ENCODE measurements at places on chromosomes 16 and 17.
A peak's percentile ranks its signal among the peaks of the same experiment; 100 is the strongest.

DNA sequence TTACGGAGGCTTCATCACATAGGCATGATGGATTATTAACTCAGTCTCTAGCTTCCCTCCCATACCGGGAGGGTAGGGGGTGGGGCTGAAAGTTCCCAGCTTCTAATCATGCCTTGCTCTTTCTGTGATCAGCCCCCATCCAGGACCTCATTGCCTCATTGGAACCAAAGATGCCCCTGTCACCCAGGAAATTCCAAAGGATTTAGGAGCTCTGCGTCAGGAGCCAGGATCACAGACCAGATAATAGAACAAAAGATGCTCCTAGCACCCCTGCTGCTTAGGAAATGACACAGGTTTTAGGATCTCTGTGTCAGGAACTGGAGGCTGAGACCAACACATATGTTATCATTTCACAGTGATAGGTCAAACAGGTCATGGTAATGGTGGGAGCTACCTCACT, 9.7 kb downstream of the USB1 start:
- no peak for DNase-seq

- no peak for DNase-seq
Measured at GRCh38 chr17:30476726-30477082, 504 bp upstream of the GOSR1 start.

DNA sequence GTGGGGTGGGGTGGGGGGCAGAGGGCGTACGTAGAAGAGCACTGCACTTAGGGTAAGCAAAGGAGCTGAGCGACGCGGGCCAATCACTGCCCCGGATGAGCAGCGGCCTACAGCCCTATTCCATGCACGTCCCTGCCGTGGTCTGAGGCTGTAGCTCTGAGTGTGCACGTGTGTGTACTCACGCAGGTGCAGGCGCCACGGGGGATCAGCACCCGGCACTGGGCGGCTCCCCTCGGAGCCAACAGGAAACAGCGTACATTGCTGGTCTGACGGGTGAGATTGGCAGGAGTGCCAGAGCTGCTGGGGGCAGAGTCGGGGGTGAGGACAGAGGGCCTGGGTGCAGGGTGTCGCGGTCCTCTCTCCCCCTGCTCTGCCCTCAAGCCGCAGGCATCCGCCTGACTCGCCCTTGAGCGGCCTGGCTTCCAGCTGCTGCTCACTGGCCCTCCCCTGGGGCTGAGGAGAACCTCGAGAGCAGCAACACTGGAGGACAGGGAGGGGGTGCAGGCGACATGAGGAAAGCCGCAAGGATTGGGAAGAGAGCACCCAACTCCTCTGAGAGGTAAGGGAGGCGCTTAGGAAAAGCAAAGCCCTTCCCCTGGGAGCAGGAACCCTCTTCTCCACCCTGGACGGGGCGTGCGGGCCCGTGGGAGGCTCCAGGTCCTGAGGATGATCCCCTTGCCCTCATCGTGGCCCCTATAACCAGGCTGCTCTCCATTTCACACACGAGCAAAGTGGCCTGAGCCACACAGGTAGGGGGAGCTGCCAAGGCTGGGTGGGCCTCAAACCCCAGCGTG, 57.8 kb downstream of the ENGASE start:
- DNase-seq = no peak

GRCh38 chr16:6749698-6750097, 582.9 kb upstream of the RBFOX1 start:
- no peak for DNase-seq

- DNase-seq = no peak
Measured at GRCh38 chr16:88584676-88585075, 14.5 kb downstream of the ZC3H18 start.

DNA sequence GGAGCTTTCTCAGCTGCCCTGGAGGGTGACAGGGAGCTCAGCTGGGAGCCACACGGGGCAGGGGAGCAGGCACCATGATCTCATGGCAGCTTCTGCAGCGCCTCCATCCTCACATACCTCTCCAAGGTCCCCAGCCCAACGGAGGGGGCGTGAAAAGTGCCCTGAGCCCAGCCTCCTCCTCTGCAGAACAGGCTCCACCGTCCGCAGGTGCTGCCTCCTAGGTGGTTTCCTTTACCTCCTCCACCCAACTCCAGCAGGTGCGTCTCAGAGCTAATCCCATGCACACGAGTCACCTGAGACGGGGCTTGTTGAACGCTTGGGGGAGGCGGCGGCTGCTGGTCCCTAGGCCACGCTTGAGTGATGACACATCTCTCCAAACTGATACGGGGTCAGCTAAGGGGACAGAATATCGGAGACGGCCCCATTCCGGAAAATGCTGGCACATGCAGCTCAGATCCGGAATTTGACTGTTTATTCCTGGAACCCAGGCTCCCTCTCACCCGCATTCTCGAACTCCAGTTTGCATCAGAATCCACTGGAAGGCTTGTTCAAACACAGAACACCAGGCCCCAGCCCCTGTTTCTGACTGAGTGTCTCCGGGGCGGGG, 387 bp upstream of the SLC38A8 start:
- no peak for DNase-seq

- peak; percentile 52 for DNase-seq
Measured at GRCh38 chr16:56611281-56611833, 3.0 kb downstream of the MT2A start.

GRCh38 chr16:83925095-83925905, 26.4 kb downstream of the MLYCD start:
- DNase-seq = no peak

GRCh38 chr17:39167476-39167875, 1.5 kb upstream of the ARL5C start:
- DNase-seq = no peak

GRCh38 chr17:48522031-48522653, 8.7 kb downstream of the HOXB1 start:
- no peak for DNase-seq

DNA sequence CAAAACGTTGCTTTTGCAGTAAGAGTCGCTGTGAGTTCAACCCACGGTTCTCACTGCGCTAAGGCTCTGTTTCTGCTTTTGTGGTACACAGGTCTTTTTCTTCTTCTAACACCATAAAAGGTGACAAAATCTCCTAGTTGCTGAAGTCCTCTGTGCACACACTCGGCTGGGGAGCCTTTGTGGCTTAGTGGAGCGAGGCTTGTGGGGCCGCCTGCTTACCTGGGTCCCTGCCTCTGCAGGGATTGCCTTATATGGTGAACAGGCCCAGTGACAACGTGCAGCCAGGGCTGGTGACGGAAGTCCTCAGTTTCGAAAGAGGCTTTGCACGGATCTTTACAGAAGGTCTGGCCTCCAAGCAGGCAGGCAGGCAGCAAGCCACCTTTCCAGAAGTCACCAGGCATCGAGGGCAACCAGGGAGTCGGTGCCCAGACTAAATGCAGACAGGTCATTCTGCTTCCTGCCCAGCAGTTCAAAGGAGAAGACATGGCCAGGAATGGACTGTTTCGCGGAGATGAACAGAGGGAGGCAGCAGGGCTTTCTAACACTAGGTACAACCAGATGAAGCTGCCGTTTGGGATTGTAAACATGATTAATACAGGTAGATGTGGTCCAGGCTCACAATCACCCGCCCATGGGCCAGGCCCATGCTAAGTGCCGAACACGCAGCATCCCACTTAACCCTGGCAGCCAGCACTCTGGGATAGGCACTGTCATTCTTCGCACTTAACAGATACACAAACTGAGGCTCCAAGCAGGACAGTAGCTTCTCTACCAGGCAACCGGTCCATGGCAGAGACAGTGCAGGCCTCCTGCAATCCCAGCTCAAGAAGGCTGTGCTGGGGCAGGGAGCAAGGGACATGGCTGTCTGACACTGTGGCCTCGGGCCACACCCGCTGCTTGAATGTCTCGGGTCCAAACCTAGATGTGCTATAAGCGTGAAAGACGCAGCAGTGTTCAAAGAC, 10.7 kb upstream of the MEAK7 start:
- no peak for DNase-seq

GRCh38 chr16:64242492-64242891, 879.4 kb downstream of the CDH11 start:
- DNase-seq = no peak

- no peak for DNase-seq
Measured at GRCh38 chr16:30519120-30520049, 7.0 kb downstream of the ZNF768 start.

DNA sequence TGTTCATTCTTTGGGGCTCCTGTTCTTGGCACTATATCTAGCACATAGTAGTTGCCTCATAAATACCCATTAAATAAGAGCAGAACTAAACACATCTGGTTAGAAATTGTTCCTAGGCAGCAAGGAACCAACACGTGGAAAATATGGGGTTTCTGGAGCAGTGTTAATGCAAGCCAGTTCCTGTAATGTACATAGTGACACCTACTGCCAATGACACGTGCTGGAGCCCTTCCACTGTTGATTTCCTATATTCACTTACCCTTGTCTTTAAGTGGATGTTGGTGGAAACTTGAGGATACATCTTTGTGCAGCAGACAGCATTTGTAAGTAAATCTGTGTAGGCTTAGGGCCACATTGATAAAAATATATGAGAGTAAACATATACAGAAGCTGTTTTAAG, 1.6 kb upstream of the IRF8 start:
- DNase-seq = no peak

GRCh38 chr16:89701425-89702406, at the start of gene SPATA2L:
Gene SPATA2L, minus strand, starts transcription at chr16:89701705. Its CDS starts 473 bp downstream, at chr16:89701232.
- peak; percentile 97 for DNase-seq

DNA sequence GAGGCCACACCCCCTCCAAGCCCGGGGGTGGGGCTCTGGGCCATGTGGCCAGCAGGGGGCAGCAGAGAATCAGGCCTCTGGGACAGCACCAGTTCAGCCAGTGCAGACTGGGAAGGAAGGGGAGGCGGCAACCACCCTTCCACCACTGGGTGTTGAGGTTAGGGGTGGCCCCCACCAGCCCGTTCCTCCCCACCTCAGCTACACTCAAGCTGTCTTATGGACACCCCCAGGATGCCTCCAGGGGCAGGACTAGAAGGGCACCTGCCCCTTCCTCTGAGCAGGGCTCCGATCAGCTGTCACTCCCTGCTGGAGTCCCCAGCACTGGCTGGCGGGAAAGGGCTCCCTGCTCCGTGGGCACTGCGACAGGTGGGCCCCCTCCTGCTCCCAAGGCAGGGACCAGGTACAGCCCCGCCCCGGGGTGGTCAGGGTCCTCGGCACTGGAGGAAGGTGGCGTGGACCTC, 21.8 kb downstream of the KATNB1 start:
- peak; percentile 85 for DNase-seq

- no peak for DNase-seq
Measured at GRCh38 chr17:34398990-34399389, 36.0 kb upstream of the CCL1 start.

- DNase-seq = no peak
Measured at GRCh38 chr16:82758904-82759303, 132.1 kb downstream of the CDH13 start.

DNA sequence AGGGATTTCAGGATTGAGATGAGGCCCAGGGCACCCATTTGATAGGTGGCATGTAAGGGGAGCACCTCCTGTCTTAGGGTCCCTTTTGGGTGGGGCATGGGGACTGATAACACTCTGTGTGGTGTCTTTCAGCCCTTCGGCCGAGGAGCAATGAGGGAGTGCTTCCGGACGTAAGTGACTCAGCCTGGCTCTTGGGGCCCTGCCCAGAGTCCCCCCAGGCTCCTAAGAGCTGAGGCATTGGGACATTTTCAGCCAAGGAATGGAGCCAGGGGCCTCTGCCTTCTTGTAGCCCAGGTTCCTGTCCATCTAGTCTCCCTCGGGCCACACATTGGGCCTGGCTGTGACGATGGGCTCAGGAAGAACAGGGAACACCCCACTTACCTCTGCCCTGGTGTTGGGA, 44.4 kb downstream of the EEF2K start:
- peak; percentile 51 for DNase-seq

DNA sequence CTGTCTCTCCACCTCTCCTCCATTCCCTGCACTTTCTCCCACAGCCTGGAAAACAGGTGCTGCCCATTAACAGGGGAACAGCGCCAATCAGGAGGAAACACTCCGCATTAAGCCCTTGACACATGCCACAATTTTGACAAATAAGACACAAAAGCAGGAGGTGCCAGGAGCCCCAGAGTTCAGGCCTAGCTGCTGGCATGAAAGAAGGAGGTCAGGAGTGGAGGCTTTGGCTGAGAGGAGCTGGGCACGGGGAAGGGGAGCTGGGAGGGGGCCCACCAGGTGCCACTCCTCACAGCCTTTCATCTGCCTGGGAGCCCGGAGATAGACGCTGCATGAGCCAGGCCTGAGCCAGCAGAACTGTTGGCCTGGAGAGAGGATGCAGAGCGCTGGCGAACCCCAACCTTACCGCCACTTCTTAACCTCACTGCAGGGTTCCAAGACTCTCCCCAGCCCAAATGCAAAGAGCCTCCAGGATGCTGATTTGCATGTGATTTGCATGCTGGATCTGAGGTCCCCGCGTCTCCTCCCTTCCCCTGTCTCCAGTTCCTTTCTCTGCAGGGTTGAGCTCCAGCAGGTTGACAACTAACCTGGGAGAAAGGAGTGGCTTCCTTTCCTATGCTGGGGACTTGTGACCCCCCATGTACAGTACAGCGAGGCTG, 139.8 kb upstream of the SDK2 start:
- DNase-seq = no peak

GRCh38 chr16:10827691-10828341, 9.2 kb upstream of the TVP23A start:
- DNase-seq = peak; percentile 93

- DNase-seq = no peak
Measured at GRCh38 chr17:81053041-81053970, 18.4 kb downstream of the BAIAP2 start.

GRCh38 chr17:57505841-57506773, 239.0 kb downstream of the CCDC182 start:
- DNase-seq = no peak

- peak; percentile 59 for DNase-seq
Measured at GRCh38 chr16:84925092-84925772, 86.1 kb downstream of the ZDHHC7 start.

GRCh38 chr17:61000911-61001310, 323.3 kb downstream of the BCAS3 start:
- DNase-seq = peak; percentile 4

GRCh38 chr16:6363896-6364607, 968.6 kb upstream of the RBFOX1 start:
- DNase-seq = no peak

DNA sequence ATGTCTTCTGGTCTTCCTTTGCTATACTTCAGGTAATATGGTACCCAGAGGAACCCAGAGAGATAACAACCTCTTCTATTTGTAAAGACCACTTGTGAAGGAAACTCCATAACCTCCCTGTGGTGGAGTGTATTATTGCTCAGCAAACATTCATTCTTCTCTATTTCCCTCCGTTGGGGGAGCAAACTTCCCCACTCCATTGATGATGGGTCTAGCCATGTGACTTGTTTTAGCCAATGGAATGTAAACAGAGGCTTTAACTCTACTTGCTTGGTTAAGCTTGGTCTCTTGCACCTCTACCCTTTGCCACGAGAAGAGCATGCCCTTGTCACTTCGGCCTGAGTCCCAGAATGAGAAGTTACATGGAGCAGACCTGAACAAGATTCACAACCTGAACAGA, 30.0 kb upstream of the SKAP1 start:
- DNase-seq = no peak

- peak; percentile 87 for DNase-seq
Measured at GRCh38 chr17:56142325-56142724, 10.9 kb upstream of the ANKFN1 start.

- DNase-seq = no peak
Measured at GRCh38 chr17:78789663-78790181, 7.6 kb upstream of the CYTH1 start.

Data from MCF 10A (cell line).